Psoas muscle (tissue), 8 donors: ENCODE measurements at places on chromosomes 11 and 22.

DNA sequence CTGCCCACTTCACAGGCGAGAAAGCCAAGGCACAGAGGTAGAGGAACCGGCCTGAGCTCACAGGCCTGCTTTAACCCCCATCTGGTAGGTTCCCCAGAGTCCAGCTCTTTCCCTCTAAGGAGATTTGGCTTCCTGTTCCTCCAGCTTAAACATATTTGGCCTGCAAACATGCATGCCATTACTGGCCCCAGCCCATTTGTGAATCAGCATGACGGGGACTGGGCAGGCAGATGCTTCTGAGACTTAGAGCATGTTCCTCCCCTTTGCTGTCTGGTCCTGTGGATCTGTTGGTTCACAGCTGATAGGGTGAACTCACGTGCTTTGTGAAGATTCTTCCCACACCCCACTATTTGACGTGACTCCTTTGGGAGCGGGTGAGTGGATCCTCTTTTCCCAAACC is 12.6 kb downstream of the CHST1 start:
- DNase-seq, result no peak

DNA sequence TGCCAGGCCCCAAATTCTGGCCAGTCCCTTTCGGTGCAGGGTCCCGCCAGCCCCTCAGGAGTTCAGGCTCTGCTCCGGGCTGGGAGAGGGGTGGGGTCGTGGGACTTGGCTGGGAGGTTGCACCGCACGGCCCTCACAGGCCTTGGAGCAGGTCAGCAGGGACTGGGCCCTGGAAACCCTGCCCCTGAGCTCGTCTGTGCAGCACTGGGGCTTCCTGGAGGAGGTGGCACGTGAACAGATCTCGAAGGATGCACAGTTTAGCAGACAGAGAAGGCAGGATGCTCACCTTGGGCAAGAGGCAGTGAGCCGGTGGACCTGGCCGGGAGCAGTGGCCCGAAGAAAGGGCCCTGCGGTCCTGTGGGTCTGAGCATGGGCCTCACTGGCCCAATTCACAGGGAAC is 70.0 kb downstream of the WNT7B start:
- no peak for DNase-seq

- no peak for DNase-seq
Observed at GRCh38 chr22:33687464-33687863, 232.8 kb downstream of the LARGE1 start.

DNA sequence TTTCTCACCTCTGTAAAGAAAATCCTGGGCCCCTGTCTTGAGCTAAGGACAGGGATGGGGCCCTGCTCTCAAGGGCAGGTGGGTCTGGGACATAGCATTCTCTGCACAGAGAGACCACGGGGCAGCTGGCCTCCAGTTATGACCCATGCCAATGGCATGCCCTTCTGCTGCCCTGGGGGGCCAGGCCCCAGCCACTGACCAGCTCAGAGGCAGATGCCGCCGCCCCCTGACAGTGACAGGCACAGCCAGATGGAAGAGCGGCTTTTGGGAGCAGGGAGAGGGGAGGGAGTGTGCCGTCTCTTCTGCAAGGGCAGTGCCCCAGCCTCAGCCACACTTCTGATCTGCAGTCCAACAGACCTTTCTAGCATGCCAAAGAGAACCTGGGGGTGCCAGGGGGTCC is 114.8 kb upstream of the NAV2 start:
- no peak for DNase-seq

GRCh38 chr11:97110376-97110775 is 720.6 kb downstream of the JRKL start:
- DNase-seq, result no peak

- no peak for DNase-seq
Observed at GRCh38 chr11:102824556-102824955, 18.9 kb downstream of the MMP3 start.

DNA sequence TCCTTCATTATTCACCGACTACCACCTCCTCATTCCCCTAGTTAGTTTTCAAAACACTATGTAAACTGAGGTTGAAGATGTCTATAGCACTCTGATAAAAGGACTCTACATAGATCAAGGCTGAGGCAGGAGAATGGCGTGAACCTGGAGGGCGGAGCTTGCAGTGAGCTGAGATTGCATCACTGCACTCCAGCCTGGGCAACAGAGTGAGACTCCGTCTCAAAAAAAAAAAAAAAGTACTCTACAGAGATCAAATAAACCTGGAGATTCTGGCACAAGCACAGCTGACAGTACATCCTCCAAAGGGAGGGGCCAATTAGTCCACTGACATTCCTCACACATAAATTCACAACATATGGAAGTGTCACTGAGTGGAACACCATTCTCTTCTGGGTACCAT is 31.0 kb downstream of the TSG101 start:
- DNase-seq, result no peak

GRCh38 chr11:126698576-126698975 is 302.0 kb downstream of the KIRREL3 start:
- no peak for DNase-seq

- DNase-seq, result no peak
Observed at GRCh38 chr11:108648528-108648885, 16.4 kb upstream of the DDX10 start.

GRCh38 chr22:23781065-23781464 is 5.7 kb upstream of the SMARCB1 start:
- no peak for DNase-seq

DNA sequence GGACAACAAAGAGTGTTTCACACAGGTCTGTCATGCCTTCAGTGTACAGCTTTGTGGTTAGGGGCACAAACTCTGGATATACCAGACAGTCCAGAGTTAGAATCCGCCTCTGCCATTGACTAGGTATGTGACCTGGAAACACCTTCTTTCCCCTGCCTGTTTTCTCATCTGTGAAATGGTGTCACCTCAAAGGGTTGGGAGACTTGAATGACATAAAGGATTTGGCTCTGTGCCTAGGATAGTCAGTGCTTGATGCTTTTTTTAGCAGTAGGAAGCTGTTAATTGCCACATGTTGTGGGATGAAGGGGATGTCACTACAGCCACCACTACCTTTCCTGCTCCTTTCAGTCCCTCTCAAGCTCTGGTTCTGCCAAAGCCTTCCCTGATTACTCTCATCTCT is 17.4 kb upstream of the LRRC55 start:
- DNase-seq, result no peak

GRCh38 chr11:2810411-2811205 is 75.0 kb downstream of the CDKN1C start:
- DNase-seq, result peak; percentile 9

- no peak for DNase-seq
Observed at GRCh38 chr11:123822032-123822431, 15.9 kb upstream of the OR6M1 start.

GRCh38 chr11:2739531-2740274 is 39.9 kb upstream of the KCNQ1OT1 start:
- peak; percentile 9 for DNase-seq

GRCh38 chr11:78595436-78596130 is 20.9 kb upstream of the NARS2 start:
- DNase-seq, result no peak
